ENCODE measurements at places on chromosomes 11 and 22.

DNA sequence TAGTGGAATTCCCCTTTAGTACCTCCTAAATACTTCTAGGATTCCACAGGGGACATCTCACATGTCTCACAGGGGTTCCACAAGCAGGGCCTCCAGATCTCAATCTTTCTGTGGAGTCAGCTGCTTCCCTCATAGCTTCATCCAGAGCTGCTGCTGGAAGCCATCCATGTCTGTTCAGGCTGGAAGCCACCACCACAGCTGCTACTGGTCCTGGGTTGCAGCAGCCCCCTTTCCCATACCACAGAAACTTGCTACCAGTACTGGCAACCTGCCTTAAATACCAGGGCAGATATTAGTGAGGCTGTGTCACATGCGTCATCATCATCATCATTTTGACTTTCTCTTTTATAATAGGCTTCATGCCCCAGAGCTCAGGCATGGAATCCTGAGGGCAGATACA lies 242.7 kb upstream of the NCAM1 start:
- no peak for DNase-seq

DNA sequence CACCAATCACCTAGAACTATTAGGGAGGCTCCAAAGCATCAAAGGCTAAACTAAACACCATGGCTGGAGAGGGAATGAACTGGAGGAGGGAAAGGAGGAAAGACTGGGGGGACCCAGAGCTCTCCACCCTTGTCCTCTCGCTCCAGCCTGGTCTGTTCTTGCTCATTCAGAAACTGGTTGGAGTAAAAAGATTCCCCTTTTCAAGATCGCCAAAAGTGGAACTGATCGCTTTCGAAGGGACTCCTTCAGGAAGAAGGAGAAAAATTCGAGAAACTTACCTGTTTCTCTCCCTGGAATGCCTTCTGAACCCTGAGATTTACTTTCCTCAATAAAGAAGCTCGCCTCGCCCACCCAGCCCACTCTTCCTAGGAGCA lies 46.9 kb downstream of the OR4D9 start:
- no peak for DNase-seq

DNA sequence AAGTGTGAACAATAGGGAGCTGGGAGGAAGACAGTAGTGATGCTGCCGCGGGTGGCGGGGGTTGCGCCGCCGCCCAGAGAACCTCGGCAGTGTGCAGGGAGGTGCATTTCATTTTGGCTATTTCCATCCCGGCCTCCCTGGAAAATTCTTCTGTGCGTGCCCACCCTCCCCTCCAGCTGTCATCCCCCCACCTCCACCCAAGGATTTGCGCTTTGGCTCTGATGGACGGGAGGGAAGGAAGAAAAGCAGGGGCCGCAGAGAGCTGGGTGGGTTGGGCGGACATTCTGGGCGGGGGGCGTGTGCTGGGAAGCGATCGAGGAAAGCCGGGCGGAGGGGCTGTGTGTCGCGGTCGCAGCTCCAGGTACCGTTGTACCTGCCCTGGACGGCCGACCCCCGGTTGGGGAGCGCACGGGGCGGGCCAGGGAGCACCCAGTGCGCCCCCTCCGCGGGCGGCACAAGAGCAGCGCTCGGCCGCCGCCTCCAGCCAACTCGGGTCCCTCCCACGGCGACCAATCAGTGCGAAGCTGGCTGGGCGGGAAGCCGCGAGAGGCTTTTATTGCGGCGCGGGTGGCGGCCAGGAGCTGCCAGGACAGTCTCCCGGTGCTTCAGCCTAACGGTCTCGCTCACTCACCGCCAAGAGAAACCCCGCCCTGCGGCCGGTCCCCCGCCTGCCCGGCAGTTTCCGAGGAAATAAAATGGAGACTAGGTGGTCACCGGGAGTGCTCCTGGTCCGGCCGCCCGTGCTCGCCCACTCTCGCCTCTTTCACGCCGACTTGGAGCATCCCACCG lies 1.6 kb downstream of the NCAM1 start:
- DNase-seq, result no peak

GRCh38 chr11:73315293-73316020 lies 7.4 kb downstream of the ARHGEF17 start:
- no peak for DNase-seq

GRCh38 chr22:23237201-23237798 lies 57.0 kb downstream of the BCR start:
- DNase-seq, result no peak

DNA sequence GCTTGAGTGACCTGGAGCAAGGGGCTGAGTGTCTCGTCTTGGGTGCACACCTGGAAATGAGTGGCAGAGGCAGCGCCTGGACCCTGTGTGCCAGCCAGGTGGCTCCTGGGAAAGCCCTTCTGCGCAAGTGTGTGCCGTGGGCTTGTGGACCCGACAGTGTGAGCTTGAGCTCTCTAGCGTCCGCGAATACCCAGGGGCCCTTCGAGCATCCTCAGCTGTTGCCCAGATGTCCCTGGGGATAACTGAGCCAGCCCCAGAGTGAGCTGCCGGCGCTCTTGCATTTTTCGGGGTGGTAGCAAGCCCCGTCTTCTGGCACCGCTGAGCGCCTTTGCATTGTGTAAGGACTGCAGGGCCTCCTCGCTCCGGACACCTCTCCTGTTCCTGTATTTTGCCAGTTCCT lies 399.2 kb downstream of the TBC1D22A start:
- no peak for DNase-seq

DNA sequence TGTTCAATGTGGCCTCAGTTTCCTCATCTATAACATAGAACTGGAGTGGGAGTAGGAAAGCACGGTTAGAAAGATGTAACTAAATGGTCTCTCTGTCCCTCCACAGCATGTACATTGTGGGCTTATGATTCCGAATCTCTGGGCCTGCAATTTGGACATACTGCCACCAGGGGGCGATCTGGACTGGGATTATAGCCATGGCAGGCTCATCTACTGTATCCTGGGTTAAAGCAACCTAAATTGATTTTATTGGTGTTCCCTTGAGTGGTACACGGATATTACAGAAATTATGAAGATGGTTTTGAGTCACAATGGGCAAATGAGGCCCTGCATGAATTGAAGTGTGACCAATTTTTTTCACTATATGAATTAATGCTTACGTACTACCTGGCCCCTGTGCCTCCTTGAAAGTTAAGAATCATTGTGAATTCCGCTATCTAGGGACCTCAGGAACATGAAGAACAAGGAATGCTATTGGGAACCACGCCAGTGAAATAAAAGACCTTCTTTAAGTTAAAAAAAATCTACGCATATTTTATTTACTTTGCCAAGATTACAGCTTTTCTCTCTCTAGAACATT lies 32.9 kb downstream of the TST start:
- DNase-seq, result no peak

DNA sequence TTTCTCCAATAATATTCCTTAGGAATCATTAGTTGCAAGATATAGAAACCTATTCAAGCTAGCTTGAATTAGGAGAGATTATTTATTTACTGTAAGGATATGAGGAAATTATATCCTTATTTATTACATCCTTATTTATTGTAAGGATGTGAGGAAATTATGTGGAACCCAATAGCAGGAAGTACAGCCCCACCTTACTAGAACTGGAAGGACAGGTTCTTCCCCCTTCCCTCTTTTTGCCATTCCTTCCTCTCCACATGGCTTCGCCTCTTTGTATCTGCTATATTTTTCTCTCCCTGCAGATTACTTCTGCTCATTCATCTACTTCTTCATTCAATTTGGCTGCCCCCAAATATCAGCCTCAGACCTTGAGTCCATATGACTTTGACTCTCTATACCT lies 49.5 kb upstream of the B3GNT6 start:
- no peak for DNase-seq

GRCh38 chr11:128496249-128496648 lies 91.1 kb downstream of the ETS1 start:
- DNase-seq, result no peak
